ENCODE measurements at places on chromosomes 3 and 15. TPM values are rescaled to one million over a fixed set of nuclear protein-coding genes. Genes with fewer than 3 reads are reported as not detected.

The FBXL22 gene
- 1.6 TPM for polyA plus RNA-seq

The IMPG2 gene
- 0.09 TPM for polyA plus RNA-seq

The LMCD1 gene
- not detected for polyA plus RNA-seq

The DVL3 gene
- 10.8 TPM for polyA plus RNA-seq

The OR4F15 gene
- not detected for polyA plus RNA-seq

The PPIP5K1 gene
- polyA plus RNA-seq: 7.0 TPM

The CPLX3 gene
- polyA plus RNA-seq: not detected

The SCG5 gene
- not detected for polyA plus RNA-seq

The AVEN gene
- polyA plus RNA-seq: 8.8 TPM
